ENCODE measurements at places on chromosomes 7 and 10. TPM values are rescaled to one million over a fixed set of nuclear protein-coding genes. Genes with fewer than 3 reads are reported as not detected.

GRCh38 chr7:65989694-65990080 lies 7.7 kb upstream of the GUSB start:
- DNase-seq = no peak
- H3K4me3 ChIP-seq = no peak overlapping the region
- peaks cover 6% of the 10 kb centered on the region for H3K4me1 ChIP-seq
- H3K36me3 ChIP-seq = no peaks in the 10 kb centered on the region
- H3K27ac ChIP-seq = no peak overlapping the region

DNA sequence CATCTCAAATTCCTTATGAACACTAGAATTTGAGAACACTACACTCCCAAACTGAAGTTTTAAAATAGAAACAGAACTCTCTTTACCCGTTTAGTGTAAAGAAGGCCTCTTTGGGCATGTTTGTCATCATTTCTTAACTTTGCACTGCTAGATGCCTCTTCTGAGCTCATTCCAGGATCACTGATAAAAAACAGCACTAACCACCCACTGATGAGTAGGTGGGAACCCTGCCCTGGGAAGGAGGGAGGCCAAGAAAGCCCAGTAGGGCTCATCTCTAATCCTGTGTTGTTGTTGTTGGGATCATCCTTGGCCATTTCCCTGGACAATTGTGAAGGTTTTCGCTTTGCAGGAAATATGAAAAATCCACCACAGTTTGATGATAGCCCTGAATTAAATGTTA lies 68.2 kb downstream of the CUBN start:
- H3K27ac ChIP-seq = peak overlapping the region; percentile 63
- H3K4me3 ChIP-seq = no peak overlapping the region
- H3K36me3 ChIP-seq = peaks cover 7% of the 10 kb centered on the region
- DNase-seq = no peak
- no peaks in the 10 kb centered on the region for H3K27me3 ChIP-seq

DNA sequence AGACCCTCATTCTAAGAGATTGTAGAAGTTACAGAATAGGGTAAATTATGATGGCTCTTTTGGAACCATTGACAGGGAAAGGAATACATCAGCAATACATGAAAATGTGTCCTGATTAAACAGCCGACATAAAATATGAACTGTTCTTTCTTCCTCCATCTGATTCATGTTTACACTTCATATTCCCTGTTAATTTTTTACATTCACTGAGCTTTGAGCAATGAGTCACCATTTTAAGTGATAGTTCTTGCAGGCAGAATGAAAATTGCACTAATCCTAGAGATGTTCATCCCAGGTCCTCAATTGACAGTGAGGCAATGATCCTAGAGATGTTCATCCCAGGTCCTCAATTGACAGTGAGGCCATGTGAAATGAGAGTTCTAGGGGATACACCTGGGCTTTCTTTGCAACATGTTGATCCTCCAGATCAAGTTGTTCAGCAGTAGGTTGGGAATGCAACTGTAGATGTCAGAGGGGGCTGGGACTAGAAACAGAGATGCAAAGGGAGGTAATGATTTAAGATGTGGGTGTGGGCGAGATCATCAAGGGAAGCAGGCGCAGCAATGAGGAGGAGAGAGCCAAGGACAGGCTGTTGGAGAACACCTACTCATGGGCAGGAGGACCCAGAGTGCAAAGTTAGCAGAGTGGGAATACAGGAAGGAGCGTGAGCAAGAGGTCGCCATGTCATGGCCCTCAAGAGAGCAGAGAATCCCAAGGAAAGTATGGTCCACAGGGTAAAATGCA lies 138.7 kb downstream of the ZNF365 start:
- H3K4me3 ChIP-seq = no peak overlapping the region
- peaks cover 8% of the 10 kb centered on the region for H3K4me1 ChIP-seq
- no peaks in the 10 kb centered on the region for H3K36me3 ChIP-seq
- peaks cover 8% of the 10 kb centered on the region for H3K27me3 ChIP-seq

GRCh38 chr10:31878486-31878885 lies 50.1 kb downstream of the ARHGAP12 start:
- H3K27me3 ChIP-seq = no peaks in the 10 kb centered on the region
- H3K36me3 ChIP-seq = no peaks in the 10 kb centered on the region
- H3K27ac ChIP-seq = no peak overlapping the region
- DNase-seq = no peak
- peaks cover 10% of the 10 kb centered on the region for H3K4me1 ChIP-seq
- no peak overlapping the region for H3K4me3 ChIP-seq

DNA sequence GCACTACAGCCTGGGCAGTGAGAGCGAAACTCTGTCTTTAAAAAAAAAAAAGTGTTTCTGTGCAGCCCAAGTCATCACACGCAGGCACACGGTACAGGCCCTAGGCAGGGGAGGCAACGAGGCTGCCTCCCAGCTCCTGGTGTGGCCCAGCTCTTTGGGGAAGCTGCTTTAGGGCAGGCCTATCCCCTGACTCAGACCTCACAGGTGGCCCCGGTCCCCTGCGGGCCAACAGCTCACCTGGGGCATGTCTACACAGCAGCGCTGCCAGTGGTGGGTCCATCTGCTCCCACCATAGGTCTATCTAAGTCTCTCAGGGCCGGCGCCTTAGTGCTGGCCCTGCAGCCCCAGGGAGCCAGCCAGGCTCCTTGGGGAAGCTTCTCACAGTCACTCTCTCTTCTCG lies 31.4 kb downstream of the ZAN start:
- DNase-seq = no peak
- no peaks in the 10 kb centered on the region for H3K27me3 ChIP-seq
- H3K4me1 ChIP-seq = peaks cover 4% of the 10 kb centered on the region
- H3K27ac ChIP-seq = no peak overlapping the region

GRCh38 chr10:59801171-59801570 lies 47.9 kb upstream of the MRLN start:
- H3K36me3 ChIP-seq = peaks cover 94% of the 10 kb centered on the region
- DNase-seq = no peak
- no peak overlapping the region for H3K4me3 ChIP-seq
- H3K27me3 ChIP-seq = no peaks in the 10 kb centered on the region
- no peak overlapping the region for H3K27ac ChIP-seq

DNA sequence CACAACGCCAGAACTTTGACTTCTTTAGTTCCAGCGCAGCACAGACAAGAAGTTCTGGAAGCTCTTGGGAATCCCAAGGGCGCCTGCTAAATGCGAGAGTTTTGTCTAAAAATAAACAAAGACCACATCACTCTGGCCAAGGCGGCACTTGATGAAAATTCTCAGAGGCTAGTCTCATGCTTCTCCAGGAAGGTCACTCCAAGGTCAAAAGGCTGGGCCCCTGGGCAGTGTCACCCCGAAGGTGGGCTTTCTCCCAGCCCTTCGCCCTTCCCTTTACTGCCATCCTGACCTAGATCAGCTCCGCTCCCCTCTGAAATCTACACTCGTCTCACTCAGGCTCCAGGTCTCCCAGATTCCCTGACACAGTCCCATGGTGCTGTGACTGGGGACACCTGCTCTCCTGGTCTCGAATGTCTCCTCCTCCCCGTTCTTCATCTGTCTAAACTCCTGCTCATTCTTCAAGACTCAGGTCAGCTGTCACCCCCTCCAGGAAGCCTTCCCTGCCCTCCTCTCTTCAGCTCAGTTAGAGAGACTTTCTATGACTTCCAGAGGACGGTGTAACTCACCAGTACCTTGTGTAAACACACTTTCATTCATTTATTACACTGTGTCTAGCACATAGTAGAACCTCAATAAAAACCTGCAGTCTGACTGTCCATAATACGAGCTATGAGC lies 10.5 kb downstream of the FAM53B start:
- peaks cover 37% of the 10 kb centered on the region for H3K4me1 ChIP-seq
- H3K27ac ChIP-seq = peak overlapping the region; percentile 88
- H3K36me3 ChIP-seq = peaks cover 20% of the 10 kb centered on the region
- no peak for DNase-seq
- no peaks in the 10 kb centered on the region for H3K27me3 ChIP-seq
- no peak overlapping the region for H3K4me3 ChIP-seq

- no peak overlapping the region for H3K4me3 ChIP-seq
- no peaks in the 10 kb centered on the region for H3K36me3 ChIP-seq
- H3K27me3 ChIP-seq = no peaks in the 10 kb centered on the region
- H3K27ac ChIP-seq = no peak overlapping the region
- peak; percentile 49 for DNase-seq
- H3K4me1 ChIP-seq = peaks cover 5% of the 10 kb centered on the region
Observed at GRCh38 chr7:116984917-116985316, 31.6 kb downstream of the ST7 start.

GRCh38 chr7:23783115-23783514 lies 73.1 kb downstream of the STK31 start:
- no peak overlapping the region for H3K27ac ChIP-seq
- no peak for DNase-seq
- H3K27me3 ChIP-seq = no peaks in the 10 kb centered on the region
- no peak overlapping the region for H3K4me3 ChIP-seq
- H3K36me3 ChIP-seq = peaks cover 5% of the 10 kb centered on the region

GRCh38 chr10:125123476-125124114 lies 36.8 kb downstream of the CTBP2 start:
- DNase-seq = peak; percentile 99
- H3K36me3 ChIP-seq = peaks cover 23% of the 10 kb centered on the region
- no peaks in the 10 kb centered on the region for H3K27me3 ChIP-seq
- H3K4me1 ChIP-seq = peaks cover 76% of the 10 kb centered on the region
- peak overlapping the region; percentile 93 for H3K27ac ChIP-seq

DNA sequence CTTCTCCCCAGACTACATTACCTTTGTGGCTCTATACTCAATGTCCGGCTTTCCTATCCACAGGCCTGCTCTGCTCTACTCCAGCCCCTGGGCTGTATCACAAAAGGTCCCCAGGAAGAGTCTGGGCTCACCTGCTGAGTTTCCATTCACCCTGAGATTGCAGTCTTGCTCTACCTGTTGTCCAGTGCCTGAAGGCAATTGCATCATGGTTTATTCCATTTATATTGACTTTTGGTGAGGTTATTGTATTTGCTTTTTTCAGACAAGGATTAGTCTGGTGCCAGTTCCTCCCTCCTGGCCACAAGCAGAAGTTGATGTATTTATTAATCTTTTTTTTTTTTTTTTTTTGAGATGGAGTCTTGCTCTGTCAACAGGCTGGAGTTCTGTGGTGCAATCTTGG lies 273.1 kb downstream of the XPNPEP1 start:
- no peak overlapping the region for H3K27ac ChIP-seq
- H3K4me1 ChIP-seq = no peaks in the 10 kb centered on the region
- no peak for DNase-seq
- H3K4me3 ChIP-seq = no peak overlapping the region

DNA sequence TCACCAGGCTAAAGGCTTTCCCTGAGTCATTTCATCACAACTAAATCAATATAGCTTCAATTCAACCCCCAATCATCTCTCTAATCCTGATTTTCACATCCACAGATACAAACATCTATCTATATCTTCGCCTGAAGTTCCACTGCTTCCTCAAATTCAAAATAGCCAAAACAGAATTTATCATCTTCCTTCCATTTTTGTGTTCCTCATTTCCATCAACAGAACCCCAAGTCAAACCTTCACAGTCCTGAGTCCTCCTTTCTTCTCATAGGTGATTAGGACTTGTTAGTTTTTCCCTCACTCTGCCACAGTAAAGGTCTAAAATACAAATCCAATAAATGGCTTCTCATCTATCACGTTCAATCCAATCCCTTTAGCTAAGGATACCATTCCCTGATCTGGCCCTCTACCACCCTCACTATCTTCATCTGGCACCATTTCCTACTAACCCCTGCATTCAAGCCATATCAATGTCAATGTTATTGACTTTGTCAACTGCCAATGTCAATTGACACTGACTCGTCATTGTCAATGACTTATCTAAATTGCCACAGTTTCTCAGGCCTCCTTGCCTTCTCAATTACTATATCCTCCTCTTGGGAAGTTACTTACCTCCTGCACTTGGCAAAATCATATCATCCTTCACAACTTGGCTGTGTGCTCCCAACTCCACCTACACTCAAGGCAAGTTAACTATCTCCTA lies 2.6 kb downstream of the HYCC1 start:
- no peak for DNase-seq
- no peak overlapping the region for H3K4me3 ChIP-seq
- no peak overlapping the region for H3K27ac ChIP-seq
- H3K36me3 ChIP-seq = no peaks in the 10 kb centered on the region

GRCh38 chr10:11934262-11934661 lies 108.3 kb downstream of the UPF2 start:
- peak; percentile 76 for DNase-seq
- H3K36me3 ChIP-seq = peaks cover 52% of the 10 kb centered on the region
- H3K4me3 ChIP-seq = no peak overlapping the region

DNA sequence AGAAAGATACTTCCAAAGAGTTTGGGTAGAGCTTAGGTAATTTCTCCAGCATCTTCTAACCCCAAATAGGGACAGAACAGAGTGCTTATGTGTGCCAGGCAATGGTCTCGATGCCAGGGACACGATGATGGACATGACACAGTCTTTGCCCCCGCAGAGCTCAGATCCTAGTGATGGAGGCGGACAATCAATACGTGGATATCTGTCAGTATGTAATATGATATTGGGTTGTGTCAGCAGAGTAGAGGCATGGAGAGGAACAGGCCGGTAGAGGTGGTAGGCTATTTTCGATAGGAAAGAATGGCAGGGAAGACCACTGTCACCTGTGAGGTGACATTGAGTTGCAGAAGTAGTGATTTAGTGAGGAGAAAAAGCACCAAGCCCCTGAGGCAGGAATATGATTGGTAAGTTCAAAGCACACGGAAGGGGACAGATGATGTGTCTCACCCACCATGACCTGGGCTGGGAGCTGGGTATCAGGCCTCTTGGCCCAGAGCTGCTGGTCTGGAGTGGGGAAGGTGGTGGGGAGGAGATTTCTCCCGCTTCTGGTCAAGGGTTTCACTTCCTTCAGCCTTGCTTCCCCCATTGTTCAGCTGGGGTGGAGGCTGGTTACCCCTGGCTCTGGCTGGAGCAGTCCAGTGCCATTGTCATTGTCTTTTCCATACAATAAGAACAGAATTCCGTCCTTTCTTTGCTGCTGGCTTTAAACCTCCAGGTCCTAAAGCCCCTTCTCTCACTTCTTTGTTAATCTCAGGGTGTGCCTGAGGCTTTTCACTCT lies 36.0 kb upstream of the SRGN start:
- no peak overlapping the region for H3K27ac ChIP-seq
- no peaks in the 10 kb centered on the region for H3K27me3 ChIP-seq
- no peak overlapping the region for H3K4me3 ChIP-seq

DNA sequence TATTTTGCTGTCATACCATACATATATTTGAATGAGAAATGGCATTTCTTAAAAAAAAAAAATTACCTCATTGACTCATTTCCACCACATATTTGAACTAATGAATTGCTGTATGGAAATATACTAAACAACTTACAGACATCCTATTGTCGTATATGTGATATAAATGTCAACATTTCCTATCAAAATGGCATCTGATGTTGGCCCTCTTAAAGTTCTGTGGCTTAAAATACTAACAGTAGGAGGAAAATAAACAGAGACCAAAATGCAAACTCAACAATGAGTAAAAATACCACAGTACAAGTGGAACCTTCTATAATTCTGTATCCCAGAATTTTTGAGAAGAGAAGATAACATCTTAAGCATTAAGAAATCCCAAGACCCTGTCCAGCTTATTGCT lies 405.6 kb upstream of the GALNT17 start:
- H3K27ac ChIP-seq = no peak overlapping the region
- no peaks in the 10 kb centered on the region for H3K4me1 ChIP-seq
- H3K4me3 ChIP-seq = no peak overlapping the region
- H3K27me3 ChIP-seq = no peaks in the 10 kb centered on the region
- no peak for DNase-seq

GRCh38 chr7:31761646-31762045 lies 74.6 kb downstream of the PPP1R17 start:
- H3K4me3 ChIP-seq = no peak overlapping the region
- no peaks in the 10 kb centered on the region for H3K36me3 ChIP-seq
- no peak for DNase-seq
- no peaks in the 10 kb centered on the region for H3K27me3 ChIP-seq

OR2A2 gene
- not detected for total RNA-seq

DYNC1I1 gene
- total RNA-seq = not detected

GPR146 gene
- 0.27 TPM for total RNA-seq

VWA2 gene
- total RNA-seq = not detected

RBP3 gene
- not detected for total RNA-seq
